ENCODE measurements at places on chromosomes 2 and 18. TPM values are rescaled to one million over a fixed set of nuclear protein-coding genes. Genes with fewer than 3 reads are reported as not detected.

DNA sequence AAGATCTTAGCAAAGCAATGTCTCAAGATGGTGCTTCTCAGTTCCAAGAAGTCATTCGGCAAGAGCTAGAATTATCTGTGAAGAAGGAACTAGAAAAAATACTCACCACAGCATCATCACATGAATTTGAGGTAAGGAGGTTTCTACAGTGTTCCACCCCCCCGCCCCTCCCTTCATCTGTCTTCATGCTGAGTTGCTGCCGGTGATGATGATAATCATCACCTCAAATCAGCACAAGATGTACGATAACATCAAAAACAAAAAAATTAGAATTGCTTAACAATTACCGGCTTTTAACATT is 14.6 kb downstream of the UGP2 start:
- no peak for DNase-seq
- no peak overlapping the region for H3K4me3 ChIP-seq
- H3K36me3 ChIP-seq = peaks cover 42% of the 10 kb centered on the region

GRCh38 chr18:7545734-7546133 is 21.4 kb upstream of the PTPRM start:
- H3K27ac ChIP-seq = no peak overlapping the region
- H3K4me3 ChIP-seq = no peak overlapping the region
- no peaks in the 10 kb centered on the region for H3K27me3 ChIP-seq
- H3K4me1 ChIP-seq = no peaks in the 10 kb centered on the region

DNA sequence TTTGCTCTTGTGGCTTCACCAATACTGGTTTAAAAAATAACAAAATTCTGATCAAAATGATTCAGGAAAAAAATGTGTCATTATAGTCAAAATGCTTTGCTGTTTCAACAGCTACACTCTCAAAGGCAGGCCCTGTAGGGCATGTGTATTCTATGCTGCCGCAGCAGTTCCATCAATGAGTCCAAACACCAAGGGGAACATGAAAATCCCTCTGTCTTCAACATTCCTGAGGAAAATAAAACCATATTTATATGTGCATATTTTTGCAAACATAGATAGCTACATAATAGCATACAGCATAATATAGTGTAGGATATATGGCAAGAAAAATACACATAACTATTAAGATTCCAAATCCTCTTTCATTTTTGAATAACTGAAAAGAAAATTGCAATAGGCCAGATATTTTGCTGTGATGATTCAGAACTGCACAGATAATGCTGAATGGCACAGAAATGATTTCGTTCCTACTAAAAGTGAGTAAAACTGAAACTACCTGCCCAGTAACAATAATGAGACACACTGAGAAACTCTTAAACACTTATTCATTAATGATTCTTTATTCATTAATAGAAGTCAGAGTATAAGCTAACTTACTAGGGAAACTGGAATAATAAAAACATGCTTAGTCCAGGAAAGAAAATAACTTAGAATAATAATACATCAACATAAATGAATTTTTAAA is 343.8 kb downstream of the SUCLG1 start:
- H3K36me3 ChIP-seq = no peaks in the 10 kb centered on the region
- H3K27ac ChIP-seq = no peak overlapping the region
- no peak for DNase-seq
- no peaks in the 10 kb centered on the region for H3K27me3 ChIP-seq
- H3K4me1 ChIP-seq = no peaks in the 10 kb centered on the region

GRCh38 chr2:231696004-231696367 is 12.3 kb upstream of the PTMA start:
- DNase-seq = no peak
- H3K36me3 ChIP-seq = no peaks in the 10 kb centered on the region
- H3K27ac ChIP-seq = no peak overlapping the region
- no peak overlapping the region for H3K4me3 ChIP-seq
- H3K4me1 ChIP-seq = no peaks in the 10 kb centered on the region

CCDC68 gene
- total RNA-seq = 1.2 TPM

DYNAP gene
- total RNA-seq = 1.0 TPM

Measured in GM23338 (cell line).